ENCODE measurements at places on chromosomes 4 and X.

- DNase-seq, result no peak
These were observed 132.1 kb upstream of the TLL1 start for GRCh38 chr4:165740911-165741310.

- DNase-seq, result peak; percentile 96
These were observed 314.9 kb upstream of the DIPK2B start for GRCh38 chrX:45515262-45516215.

DNA sequence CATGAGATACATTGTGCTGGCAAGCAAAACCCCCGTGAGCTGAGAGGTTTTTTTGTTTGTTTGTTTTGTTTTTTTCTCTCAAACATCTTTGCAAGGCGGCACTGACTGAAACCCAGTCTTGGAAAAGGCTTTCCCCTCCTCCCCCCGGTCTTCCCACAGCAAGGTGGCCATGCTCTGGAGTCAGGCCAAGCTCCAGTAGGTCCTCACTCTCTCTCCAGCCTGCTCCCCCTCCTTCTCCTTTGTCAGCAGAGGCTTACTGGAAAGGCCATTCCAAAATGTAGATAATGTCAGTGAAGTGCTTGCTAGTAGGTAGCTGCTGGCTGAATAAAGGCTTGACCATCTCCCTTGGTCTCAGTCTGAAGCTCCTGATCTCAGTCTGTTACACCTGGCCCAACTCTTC lies 32.6 kb downstream of the FRMPD3 start:
- DNase-seq, result no peak

DNA sequence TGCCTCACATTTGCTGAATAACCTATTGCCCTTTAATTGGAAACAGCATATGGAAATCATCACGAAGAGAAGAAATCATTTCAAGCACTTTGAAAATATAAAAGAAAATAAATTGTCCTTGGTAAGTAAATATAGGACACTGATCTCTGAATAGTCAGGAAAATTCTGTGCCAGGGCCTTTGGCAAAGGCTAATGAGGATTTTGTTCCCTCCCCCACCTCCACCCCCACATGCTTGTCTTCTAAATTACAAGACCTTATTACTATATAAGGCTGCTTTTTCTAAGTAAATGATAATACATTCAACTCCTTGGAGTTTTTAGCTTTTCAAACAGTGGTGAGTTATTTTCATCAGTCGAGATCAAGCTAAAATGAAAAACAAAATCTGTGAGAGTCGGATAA lies 15.8 kb downstream of the SYNPO2 start:
- no peak for DNase-seq

DNA sequence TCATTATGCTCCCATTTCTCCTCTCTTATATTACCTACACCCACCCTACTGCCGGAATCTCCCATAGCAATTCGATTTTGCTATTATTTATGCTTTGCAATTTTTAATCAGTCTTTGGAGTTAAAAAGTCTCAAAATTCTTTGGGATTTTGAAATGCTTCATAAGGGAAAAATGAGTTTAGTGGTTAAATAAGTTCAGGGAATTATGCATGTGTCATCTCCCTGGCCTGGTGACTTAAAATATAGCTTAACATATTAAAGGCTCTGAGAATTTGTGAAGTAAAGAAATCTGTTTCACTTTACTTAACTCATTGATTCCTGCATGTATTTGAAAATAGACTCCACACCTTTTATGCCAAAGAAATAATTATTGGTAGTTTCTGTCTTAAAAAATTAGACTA lies 185.1 kb upstream of the DIPK2B start:
- DNase-seq, result no peak

- no peak for DNase-seq
These were observed 53.9 kb upstream of the HEPH start for GRCh38 chrX:66110112-66110511.

GRCh38 chr4:141654098-141654497 lies 17.7 kb downstream of the IL15 start:
- no peak for DNase-seq

DNA sequence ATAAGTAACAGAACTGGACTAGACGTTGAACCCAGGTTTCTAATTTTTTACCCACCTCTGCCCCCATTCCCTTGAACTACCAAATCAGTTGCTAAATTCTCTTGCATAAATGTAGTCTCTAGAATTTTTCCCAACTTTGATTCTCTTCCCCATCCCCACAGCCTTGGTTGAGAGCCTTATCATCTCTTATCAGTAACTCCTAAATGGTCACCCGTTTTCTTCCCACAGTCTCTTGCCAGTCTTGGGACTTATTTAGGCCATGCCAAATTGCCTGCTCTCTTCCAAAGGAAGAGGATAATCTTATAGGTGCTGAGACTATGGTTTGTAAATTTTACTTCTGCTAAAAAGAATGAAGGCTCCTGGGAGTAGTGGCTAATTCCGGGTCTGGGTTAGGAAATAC lies 13.3 kb downstream of the PARM1 start:
- no peak for DNase-seq

DNA sequence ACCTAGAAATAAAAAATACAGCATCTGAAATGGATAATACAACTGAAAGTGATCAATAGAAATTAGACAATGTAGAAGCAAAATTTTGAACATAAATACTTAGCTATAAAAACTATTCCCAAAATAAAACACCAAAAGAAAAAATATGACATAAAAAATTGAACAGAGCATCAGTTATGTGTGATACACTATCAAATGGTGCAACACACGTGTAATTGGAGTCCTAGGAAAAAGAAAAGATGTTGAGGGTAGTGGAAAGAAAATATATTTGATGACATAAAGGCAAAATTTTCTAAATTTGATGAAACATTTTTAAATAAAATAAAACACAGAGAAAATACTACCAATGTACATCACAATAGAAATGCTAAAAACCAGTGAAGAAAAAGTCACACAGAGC lies 63.1 kb downstream of the NPY2R start:
- no peak for DNase-seq

- no peak for DNase-seq
These were observed 128.5 kb downstream of the SPRY1 start for GRCh38 chr4:123524958-123525628.

DNA sequence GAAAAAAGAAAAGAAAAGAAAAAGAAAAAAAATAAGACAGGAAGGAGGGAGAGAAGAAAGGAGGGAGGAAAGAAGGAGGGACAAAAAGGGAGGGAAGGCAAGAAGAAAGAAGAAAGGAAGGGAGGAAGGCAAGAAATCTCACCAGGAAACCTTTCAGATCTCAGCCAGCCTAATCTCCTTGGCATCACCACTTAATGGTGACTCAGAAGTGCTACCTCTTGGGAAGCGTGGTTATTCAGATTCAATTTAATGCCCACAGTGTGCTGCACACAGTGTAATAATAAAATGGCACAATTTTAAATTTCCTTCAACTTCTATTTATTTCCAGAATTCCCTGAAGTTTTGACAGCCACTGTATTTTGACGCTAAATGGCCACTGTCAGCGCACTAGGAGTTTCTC lies 50.3 kb downstream of the DKK2 start:
- no peak for DNase-seq

GRCh38 chrX:53320543-53321229 lies 39.3 kb upstream of the IQSEC2 start:
- DNase-seq, result no peak

GRCh38 chr4:185787926-185788679 lies 23.9 kb downstream of the SORBS2 start:
- no peak for DNase-seq

GRCh38 chr4:148071009-148071408 lies 339.1 kb downstream of the ARHGAP10 start:
- no peak for DNase-seq

- no peak for DNase-seq
These were observed 38.6 kb upstream of the AMELX start for GRCh38 chrX:11254417-11255109.

GRCh38 chrX:137567682-137568232 lies 1.8 kb downstream of the ZIC3 start:
- DNase-seq, result no peak

GRCh38 chrX:80306007-80306406 lies 114.2 kb upstream of the TENT5D start:
- DNase-seq, result no peak

GRCh38 chr4:164613792-164614191 lies 140.1 kb upstream of the SMIM31 start:
- DNase-seq, result no peak

- no peak for DNase-seq
These were observed 23.9 kb downstream of the C4orf54 start for GRCh38 chr4:99633772-99634171.
